ENCODE measurements at places on chromosomes 5 and 9.
A peak's percentile ranks its signal among the peaks of the same experiment; 100 is the strongest.

DNA sequence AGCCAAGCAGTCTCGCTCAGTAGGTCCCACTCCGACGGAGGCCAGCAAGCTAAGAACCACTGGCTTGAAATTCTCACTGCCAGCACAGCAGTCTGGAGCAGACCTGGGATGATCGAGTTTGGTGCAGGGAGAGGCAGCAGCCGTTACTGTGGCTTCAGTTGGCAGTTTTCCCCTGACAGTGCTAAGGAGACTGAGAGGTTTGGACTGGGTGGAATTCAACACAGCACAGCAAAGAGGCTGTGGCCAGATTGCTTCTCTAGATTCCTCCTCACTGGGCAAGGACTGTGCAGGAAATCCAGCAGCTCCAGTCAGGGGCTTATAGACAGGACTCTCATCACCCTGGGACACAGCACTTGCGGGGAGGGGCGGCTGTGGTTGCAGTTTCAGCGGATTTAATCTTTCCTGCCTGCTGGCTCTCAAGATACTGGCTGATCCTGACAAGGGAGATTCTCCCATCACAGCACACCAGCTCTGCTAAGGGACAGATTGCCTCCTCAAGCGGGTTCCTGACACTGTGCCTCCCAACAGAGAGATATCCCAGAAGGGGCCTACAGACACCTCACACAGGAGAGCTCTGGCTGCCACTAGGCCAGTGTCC is 122.1 kb downstream of the YIPF5 start:
- no peak for DNase-seq

GRCh38 chr9:95435074-95435728 is 81.6 kb downstream of the PTCH1 start:
- DNase-seq: no peak

GRCh38 chr5:10920400-10920799 is 159.4 kb upstream of the DAP start:
- no peak for DNase-seq

DNA sequence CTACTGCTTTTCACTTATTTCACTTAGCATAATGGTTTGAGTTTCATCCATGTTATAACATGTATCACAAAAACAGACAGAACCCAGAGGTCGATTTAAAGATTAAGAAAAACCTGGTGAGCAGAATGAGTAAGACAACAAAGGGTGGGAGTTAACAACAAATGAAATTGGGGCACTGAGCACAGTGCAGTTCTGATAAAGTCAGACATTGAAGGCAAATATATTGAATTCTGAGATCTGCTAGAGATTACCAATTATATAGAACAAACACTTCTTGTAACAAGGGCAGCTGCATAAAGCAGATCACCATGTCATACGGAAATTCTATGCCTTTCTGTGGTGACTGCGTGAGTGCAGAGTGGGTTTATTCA is 517.3 kb upstream of the RORB start:
- DNase-seq: no peak

DNA sequence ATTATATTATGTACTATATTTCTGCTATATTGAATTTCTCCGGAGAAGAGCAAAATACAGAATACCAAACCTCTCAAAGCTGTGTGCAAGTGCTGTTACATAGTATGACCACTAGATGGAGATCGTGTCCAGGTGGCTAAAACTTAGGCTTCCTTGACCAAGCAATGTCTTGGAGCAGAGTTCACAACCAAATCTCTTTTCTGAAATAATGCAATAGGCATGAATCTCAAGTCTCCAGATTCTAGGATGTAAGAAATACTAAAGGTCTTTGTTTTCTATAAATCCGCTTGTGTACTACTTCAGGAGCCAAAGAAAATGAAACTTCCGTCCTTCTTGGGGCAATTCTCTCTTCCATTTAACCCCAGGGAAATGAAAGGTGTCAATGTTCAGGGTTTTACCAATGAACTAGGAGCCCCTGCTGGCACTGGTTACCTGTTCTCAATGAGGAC is 181.5 kb upstream of the RAI14 start:
- no peak for DNase-seq

- no peak for DNase-seq
Observed at GRCh38 chr5:119410448-119411159, 41.7 kb upstream of the HSD17B4 start.

DNA sequence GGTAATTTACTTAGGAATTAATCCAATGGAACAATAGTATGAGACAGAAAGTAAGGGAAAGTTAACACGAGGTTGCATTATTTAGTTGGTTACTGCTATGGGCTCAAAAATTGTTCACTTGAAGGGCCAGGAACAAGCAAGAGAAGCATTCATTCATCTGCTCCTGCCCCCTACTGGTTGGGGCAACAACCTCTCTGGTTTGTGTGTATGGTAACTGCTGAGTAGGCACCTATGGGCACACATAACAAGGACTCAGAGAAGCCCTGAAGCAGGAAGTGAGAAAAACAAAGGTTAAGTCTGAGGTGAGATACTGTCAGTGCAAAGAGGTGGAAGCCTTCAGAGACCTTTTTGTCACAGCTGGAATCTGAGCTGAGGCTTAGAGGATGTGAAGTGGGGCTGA is 34.4 kb upstream of the RANBP6 start:
- no peak for DNase-seq

- DNase-seq: no peak
Observed at GRCh38 chr5:154268073-154268472, 77.5 kb downstream of the GALNT10 start.

- DNase-seq: no peak
Observed at GRCh38 chr5:1789834-1790471, 9.7 kb downstream of the MRPL36 start.

DNA sequence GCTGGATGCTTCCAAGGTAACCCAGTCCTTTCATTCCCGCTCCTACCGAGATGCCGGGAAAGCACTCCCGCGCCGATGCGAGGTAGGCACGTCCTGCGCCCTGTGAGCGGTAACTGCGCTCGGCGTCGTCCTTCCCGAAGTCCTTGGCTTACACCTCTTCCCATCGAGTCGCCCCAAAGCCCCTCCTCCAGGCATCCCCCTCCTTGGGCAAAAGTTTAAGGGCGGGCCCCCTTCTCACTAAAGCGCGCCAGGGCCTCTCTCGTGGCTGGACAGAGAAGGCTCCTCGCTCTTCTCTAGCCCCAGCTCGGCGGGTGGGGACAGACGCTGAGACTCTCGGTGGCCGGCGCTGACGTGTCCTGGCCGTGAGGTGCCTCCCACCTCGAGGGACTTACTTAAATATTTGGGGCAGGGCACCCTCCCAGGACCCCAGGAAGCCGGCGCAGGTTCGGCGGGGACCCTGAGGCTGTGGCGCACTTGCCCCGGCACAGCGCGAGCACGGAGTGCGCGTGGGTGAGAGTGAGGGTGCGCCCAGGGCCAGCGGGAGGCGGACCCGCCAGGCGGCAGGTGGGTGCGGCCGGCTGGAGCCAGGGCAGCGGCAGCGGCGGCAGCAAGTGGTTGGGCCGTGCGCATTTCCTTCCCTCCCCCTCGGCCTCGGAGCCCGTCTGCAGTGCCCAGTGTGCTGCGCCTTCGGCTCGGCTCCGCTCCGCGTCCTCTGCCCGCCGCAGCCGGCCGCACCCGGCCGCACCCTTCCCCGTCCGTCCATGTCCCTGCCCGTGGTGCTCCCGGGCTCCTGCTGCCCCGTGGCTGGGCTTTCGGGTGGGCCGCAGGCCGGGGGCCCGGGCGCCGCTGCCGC is at the start of gene ENTREP1:
TSS of gene ENTREP1 (plus strand) at position 667 of the 853 bp plus-strand sequence. CDS start at position 762, 95 bp downstream.
- DNase-seq: peak; percentile 29

DNA sequence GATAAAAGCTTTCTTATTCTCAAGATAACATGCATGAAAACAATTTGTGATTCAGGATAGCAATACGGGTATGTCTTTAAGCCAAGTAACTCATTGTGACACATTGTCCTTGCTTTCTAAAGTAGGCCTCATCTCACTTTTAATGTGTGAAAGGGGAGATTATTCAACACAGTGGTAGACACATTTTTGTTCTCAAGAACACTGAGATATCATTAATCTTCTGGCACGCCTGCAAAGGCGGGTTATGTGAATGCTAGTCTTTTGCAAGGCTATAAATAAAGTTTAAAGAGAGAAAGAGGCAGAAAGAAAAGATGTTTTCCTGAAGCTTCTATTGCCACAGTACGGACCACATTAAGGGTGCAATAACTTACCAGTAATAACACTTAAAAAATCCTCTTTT is 181.8 kb upstream of the MEF2C start:
- DNase-seq: no peak

Measured in occipital lobe (tissue), 3 donors.